ENCODE measurements at places on chromosomes 4 and X. TPM values are rescaled to one million over a fixed set of nuclear protein-coding genes. Genes with fewer than 3 reads are reported as not detected.

DNA sequence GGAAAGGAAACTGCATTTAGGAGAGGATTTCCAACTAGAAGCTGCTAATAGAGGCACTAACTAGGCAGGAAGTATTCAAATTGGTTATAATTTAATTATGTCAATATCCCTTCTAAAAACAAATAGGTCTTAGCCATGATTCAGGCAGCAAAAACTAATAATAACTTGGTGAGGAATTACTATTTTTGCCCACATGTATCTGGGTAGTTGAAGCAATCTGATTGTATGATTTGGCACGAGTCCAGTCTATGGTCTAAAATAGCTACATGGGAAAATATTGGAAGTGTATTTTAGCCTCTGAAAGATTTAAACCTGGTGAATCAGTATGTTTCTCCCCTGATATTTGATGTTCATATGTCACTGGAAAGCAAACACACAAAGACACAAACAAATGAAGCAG is 62.2 kb downstream of the MFAP3L start:
- no peak for DNase-seq

DNA sequence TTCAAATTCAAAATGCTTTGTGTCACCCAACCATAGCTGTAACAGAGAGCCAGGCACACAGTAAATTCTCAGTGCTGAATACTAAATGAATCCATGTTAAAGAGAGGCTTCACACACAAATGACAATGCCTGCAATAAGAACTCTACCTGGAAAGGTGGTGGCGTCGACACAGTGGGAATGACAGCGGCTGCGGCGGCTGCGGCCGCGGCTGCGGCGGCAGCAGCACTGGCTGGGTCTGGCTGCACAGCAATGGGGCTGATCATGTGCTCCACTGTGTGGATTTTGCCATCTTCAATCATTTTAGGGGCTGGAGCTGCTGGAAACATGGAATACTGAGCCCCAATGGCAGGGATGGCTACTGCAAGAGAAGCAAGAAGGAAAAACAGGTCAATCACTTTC is 97.4 kb downstream of the CHRNA9 start:
- no peak for DNase-seq

GRCh38 chrX:5458300-5458842 is 770.3 kb downstream of the NLGN4X start:
- peak; percentile 29 for DNase-seq

- no peak for DNase-seq
Observed at GRCh38 chrX:68917799-68918198, 89.0 kb downstream of the EFNB1 start.

Gene TBC1D9
- 0.66 TPM for total RNA-seq

All from GM23338 (cell line).